AG04449 (cell line): ENCODE measurements at places on chromosomes 1 and 21.

DNA sequence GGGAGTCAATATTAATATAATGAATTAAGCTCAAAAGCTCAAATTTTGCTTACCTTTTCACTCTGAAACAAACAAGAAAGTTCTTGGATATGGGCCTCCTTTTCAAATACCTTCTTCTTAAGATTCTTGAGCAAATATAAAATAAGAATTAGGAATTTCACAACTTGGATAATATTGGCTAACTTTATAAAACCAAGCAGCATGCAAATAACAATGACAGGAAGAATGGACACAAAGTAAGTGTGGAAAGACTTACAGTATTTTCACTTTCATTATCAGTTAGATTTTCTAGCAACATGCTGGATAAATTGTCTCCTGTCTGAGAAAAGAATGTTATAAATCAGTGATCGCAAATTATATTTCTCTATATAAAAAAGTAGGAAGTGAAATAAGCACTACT, 13.2 kb downstream of the ODF2L start:
- DNase-seq, result no peak

DNA sequence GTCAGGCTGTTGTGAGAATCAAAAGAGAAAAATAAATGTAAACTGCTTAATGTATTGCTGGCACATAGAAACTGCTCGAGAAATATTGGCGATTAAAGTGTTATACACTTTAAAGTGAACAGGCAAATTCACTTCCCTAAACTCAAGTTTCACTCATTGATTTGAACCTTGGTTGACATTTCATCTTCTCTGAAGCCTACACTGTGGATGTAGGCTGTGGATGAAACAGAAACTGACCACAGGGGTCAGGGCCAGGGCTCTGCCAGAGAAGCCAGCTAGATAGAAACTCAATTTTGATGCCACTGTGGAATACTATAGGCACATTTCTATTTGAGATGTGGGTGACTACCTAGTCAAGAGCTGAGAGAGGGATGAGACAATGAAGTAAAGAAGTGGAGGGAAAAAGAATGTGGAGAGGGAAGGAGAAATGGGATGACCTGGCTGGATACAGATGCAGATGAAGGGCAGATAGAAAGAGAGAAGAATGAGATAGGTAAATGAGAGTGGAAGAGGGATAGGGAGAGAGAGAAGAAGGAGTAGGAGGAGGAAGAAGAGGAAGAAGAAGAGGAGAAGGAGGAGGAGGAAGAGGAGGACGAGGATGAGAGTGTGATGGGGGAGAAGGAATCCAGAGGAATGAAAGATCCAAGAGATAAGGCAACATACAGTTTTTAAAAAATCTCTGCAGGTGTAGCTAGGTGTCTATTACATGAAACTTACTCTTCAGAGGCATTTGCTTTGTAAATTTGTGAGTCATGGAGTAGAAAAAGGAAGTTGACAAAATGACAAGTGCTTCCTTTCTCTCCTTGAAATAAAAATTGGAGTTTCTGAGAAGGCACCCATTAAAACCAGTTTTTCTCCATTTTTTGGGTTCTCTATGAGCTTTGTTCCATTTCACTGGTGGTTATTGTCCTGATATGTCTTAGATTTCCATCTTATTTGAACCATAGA, 17.4 kb upstream of the CD1D start:
- DNase-seq, result no peak

DNA sequence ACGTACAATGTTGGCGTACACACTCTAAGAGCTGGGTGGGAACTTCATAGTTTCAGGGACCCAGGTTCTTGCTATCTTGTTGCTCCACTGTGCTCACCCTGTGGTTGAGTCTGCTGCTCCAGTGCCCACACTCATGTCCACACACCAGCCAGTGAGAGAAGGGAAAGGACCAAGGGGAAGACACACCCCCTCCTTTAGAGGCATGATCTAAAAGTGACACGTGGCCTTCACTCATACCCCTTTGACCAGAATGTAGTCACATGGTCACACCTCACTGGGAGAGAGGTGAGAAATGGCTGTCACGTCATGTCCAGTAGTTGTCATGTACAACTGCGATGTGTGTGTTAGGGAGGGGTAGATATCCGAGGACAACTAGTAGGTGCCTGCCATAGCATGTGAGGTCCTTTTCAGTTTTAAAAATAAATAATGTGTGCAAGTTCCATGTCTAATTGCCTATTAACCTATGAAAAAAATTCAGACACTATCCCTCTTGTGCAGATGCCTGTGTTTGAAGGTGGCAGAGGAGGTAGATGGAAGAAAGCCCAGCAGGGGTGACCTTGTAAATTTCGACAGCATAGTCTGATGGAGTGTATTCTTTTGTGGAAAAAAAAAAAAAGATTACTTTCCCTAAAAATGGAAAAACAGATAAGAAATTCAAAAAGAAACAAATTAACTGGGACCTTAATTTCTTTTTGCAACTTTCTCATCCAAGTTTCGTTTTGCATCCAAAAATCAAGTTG, 149.6 kb downstream of the C1orf21 start:
- DNase-seq, result no peak

DNA sequence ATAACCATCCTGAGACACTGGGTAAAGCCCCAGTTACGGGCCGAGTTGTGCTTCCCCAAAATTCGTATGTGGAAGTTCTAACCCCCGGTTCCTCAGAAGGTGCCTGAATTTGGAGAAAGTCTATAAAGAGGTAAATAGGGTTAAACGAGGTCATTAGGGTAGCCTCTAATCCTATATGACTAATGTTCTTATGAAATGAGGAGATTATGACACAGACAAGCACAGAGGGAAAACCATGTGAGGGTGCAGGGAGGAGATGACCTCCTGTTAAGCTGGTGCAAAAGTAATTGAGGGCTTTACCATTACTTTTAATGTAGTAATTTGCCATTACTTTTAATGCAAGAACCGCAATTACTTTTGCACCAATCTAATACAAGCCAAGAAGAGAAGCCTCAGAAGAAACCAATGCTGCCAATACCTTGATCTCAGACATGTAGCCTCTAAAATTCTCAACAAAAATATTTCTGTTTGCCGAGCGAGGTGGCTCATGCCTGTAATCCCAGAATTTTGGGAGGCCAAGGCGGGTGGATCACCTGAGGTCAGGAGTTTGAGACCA, 260.8 kb downstream of the GPATCH2 start:
- no peak for DNase-seq

GRCh38 chr1:201376464-201377374, 761 bp downstream of the TNNT2 start:
- DNase-seq, result no peak

GRCh38 chr1:17429183-17429582, 10.3 kb downstream of the RCC2 start:
- no peak for DNase-seq

GRCh38 chr1:4033713-4034112, 133.6 kb upstream of the C1orf174 start:
- DNase-seq, result no peak

- no peak for DNase-seq
These were observed 6.5 kb downstream of the KRTCAP2 start for GRCh38 chr1:155166471-155167165.

DNA sequence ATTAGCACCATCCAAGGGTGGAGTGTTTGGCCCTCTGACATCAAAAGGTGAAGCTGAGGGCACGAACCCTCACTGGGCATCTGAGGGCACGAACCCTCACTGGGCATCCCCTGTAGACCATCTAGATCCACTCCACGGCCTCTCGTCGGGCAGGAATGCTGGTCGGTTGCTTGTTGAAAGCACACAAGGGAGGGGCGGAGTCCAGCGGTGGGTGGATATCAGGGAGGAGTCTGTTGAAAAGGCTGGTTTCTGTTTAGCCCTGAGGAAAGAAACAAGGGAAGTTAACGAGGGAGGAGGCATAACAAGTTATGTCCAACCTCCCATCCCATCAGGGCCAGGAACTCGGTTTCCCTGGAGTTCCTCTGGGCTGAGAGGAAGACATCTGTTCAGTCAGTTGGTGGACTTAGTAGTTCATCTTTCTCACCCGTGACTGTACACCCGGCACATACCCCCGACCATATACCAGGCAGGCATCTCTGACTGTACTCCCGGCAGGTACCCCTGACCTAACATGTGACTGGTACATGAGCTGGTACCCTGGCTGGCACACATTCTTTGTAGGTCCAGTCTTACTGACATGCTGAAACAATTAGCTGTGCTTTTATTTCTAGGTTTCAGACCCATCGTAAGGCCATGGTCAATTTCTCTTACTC, 32.1 kb upstream of the PDE9A start:
- DNase-seq, result no peak

DNA sequence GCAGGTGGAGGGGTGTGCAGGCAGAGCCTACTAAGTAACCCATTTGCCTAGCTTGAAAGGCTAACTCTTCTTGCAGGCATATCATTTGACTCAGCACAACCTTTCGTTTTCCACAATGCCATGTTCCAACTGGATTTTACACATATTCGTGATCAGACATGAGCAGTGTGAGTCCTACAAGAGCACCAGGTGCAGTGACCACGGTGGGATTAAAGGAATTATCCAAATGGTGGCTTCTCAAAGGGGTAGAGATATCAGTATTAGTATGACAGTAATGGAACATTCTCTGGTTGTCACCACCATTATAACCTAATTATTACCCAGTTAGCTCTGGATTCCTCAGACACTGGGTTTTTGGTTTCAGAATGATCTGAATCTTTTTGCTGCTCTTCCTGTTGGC, 323.5 kb downstream of the LMO4 start:
- DNase-seq, result no peak
